ENCODE measurements at places on chromosomes 1 and 21.

GRCh38 chr1:203667616-203668015 lies 41.0 kb downstream of the ATP2B4 start:
- no peak for DNase-seq

GRCh38 chr1:160789051-160789701 lies 6.8 kb upstream of the LY9 start:
- no peak for DNase-seq

GRCh38 chr1:151176514-151177045 lies 799 bp upstream of the TMOD4 start:
- no peak for DNase-seq

DNA sequence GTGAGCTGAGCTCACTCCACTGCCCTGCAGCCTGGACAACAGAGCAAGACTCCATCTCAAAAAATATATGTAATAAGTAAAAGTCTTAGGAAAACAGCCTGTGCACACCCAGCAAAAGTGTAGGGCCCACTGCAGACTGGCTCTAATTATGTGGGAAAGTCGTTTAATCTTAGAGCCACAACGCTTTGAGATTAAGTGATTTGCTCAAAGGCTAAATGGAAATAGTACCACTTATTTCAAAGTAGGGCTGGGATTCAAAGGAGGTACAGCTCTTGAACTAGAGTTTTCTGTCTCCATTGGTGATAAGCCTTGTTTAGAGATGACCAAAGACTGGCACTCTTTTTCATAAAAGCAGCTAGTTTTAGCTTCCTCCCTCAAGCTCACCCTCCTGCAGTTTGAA lies 2.2 kb downstream of the TACSTD2 start:
- DNase-seq = no peak

- DNase-seq = no peak
These were observed 27.7 kb upstream of the KANK4 start for GRCh38 chr1:62346886-62347285.

GRCh38 chr1:85847356-85847755 lies 139.1 kb upstream of the ZNHIT6 start:
- no peak for DNase-seq

Data from stimulated activated CD4-positive, alpha-beta T cell treated with anti-CD3 and anti-CD28 coated beads, TNF-alpha, amount 100 ng/mL, for 1 hour (primary cell).